Myocyte (in vitro differentiated cells): ENCODE measurements at places on chromosomes 11 and 22. TPM values are rescaled to one million over a fixed set of nuclear protein-coding genes. Genes with fewer than 3 reads are reported as not detected.

Gene GRM5
- not detected in 2 replicates for total RNA-seq

Gene VSIG10L2
- total RNA-seq = not detected in 2 replicates

Gene RCOR2
- total RNA-seq = 0.53 and 0.57 TPM in 2 replicates

Gene TMEM132A
- 76.1 and 94.4 TPM in 2 replicates for total RNA-seq
